NCI-H1417 (cell line): ENCODE measurements at places on chromosomes 13 and 19.

- DNase-seq = no peak
Observed at GRCh38 chr13:30016398-30016797, 166.0 kb upstream of the UBL3 start.

GRCh38 chr13:41492432-41493260 is 35.3 kb downstream of the RGCC start:
- DNase-seq = no peak

- DNase-seq = no peak
Observed at GRCh38 chr13:37326334-37326733, 220.9 kb upstream of the CSNK1A1L start.

GRCh38 chr13:106570299-106570852 is 2.4 kb upstream of the ARGLU1 start:
- DNase-seq = no peak

- peak; percentile 14 for DNase-seq
Observed at GRCh38 chr19:4233282-4233853, 4.0 kb downstream of the EBI3 start.

GRCh38 chr13:29704648-29705047 is 109.2 kb upstream of the SLC7A1 start:
- no peak for DNase-seq

GRCh38 chr13:31882794-31883193 is 143.5 kb downstream of the RXFP2 start:
- DNase-seq = no peak

DNA sequence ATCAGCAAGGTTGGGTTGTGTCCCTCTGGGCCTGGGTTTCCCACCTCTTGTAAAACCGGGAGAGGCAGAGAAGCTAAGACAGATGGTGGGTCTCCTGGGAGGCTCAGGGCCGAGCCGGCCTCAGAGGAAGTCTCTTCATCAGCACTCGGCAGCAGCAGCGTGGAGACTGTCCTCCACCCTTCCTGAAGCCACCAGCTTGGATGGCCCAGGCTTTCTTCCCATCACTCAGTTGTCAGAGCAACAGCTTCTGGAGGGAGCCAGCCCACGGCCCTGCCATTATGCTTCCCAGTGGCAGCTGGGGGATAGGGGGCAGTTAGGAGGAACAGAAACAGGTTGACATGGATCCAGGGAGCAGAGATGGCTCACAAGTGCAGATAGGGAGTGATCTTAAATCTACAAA is 191.0 kb downstream of the KATNAL1 start:
- no peak for DNase-seq

- no peak for DNase-seq
Observed at GRCh38 chr13:51396352-51396751, 56.5 kb downstream of the INTS6 start.

- no peak for DNase-seq
Observed at GRCh38 chr13:22883956-22884355, 296.8 kb upstream of the SGCG start.

- peak; percentile 82 for DNase-seq
Observed at GRCh38 chr19:3725640-3726310, 17.6 kb downstream of the TJP3 start.

- no peak for DNase-seq
Observed at GRCh38 chr13:97185291-97185690, 36.8 kb upstream of the MBNL2 start.

- DNase-seq = no peak
Observed at GRCh38 chr13:113926301-113926761, 47.5 kb downstream of the C13orf46 start.

DNA sequence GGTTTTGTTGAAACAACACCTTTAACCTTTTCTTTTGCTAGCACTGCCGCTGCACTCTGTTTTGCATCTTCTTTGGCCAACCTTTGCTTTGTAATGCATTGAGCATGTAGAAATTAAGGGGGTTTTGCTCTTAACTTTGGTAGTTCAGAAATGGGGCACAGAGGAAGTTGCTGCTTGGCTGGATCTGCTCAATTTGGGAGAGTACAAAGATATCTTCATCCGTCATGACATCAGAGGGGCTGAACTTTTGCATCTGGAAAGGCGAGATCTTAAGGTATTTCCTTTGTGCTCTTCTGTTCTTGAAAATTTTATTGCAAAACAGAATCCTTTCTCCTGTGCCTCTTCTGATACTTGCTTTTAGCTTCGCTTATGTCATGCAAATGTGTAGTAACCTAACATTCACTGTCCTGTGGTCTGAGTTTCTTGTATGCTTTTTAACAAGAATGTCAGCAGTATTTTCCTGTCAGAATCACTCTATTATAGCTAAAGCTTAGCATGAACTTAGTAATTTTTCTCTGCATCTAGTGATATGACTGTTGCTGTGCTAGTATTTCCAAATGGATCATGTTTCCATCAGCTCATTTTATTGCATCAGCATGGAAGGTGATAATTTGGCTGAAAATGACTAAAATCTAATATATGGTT is 50.7 kb upstream of the AKAP11 start:
- no peak for DNase-seq

DNA sequence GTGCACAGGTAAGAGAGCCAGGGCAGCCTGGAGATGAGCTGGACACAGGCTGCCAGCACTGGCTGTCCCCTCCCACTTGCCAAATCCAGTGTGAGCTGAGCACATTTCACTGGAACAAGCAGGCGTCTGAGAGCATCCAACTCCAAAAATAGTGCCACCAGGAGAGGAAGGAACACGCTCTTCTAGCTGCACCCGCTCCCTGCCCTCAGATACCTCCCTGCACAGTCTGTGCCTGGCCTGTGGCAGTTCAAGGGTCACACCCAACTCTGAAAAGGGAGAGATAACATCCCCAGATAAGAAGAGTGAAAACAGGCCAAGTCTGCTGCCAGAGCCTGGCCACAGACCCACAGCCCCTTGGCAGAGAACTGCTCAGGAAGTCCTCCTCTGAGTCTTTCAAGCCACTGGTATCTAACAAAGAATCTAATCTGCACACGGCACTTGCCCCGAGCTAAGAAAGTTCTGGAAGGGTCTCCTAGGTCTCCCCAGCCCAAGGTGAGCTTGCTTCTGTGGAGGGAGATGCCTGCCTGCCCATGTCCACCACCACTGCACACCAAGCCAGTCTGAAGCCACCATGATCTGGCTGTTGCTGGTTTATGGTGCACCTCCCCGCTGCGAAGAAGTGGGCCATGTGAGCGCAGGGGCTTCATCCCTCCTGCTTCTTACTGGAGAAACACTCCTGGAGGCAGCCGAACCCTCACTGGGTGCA is 14.7 kb downstream of the ELL start:
- DNase-seq = no peak

GRCh38 chr19:30997222-30997621 is 352.0 kb downstream of the TSHZ3 start:
- DNase-seq = no peak

GRCh38 chr19:12984683-12985048 is 10.6 kb upstream of the NFIX start:
- DNase-seq = peak; percentile 53

- no peak for DNase-seq
Observed at GRCh38 chr13:104477261-104477660, 1411.0 kb upstream of the SLC10A2 start.

- DNase-seq = no peak
Observed at GRCh38 chr13:113126265-113127150, 3.9 kb downstream of the F10 start.

GRCh38 chr13:94947965-94948371 is 235.6 kb upstream of the SOX21 start:
- peak; percentile 69 for DNase-seq

GRCh38 chr19:42216653-42217519 is 591 bp downstream of the DEDD2 start:
- peak; percentile 50 for DNase-seq

DNA sequence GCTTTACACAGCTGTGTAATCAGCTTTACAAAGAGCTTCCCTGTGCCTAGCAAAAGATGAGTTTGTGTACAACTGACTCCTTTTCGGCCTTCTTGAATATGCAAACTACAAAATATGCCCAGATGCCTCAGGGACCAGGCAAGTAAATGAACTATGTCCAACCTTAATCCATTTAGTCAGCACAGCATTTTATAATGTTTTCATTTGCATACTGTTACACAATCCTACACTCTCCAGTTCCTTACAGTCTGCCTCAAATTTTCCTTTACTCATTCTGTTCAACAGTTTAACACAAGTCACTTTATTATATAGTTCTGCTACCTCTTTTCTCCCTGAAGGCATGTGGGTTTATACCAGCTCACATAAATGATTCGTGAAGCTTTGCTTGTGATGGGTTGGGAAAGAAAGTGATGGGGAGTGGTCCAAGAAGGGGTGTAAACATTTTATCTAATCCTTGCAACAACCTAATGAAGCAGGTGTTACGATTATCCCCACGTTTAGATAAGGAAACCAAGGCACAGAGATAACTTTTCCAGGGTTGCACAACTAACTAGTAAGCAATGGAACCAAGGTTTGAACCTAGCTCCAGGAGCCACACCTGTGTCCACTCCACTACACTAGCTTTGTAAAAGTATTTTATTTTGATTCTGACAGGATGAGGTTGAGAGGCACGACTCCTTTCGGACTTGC is 3.3 kb upstream of the USP12 start:
- DNase-seq = no peak

DNA sequence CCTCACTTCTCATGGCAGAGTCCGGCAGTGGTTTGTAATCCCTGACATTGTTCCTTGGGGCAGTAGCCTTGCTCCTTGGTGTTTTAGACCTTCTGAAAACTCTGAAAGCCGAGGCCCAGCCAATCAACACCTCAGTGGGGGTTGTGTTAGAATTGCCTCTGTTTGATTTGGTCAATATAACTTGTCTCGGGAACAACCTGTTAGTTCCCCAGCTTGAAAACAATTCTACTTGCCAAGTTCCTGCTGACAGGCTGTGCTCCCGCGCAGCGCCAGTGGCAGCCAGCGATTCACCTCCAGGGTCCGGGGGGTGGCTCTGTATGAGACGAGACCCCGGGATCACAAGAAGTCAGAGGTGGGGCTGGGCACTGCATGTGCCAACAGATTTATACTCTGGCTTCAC is 81.4 kb upstream of the MEDAG start:
- DNase-seq = no peak

- no peak for DNase-seq
Observed at GRCh38 chr13:100131863-100132574, 43.1 kb downstream of the PCCA start.
